ENCODE measurements at places on chromosomes 12 and 14. TPM values are rescaled to one million over a fixed set of nuclear protein-coding genes. Genes with fewer than 3 reads are reported as not detected.

Gene MDGA2
- total RNA-seq, result not detected

Gene NOVA1
- not detected for total RNA-seq

Gene GALNT16
- 0.67 TPM for total RNA-seq

Gene PTPRR
- total RNA-seq, result not detected

Gene PTPRO
- total RNA-seq, result not detected

Gene KRT80
- 1.8 TPM for total RNA-seq

Gene IL22
- total RNA-seq, result not detected

Gene DDHD1
- total RNA-seq, result 27.3 TPM

Gene DACT1
- 0.28 TPM for total RNA-seq

Gene NOS1
- total RNA-seq, result not detected

- DNase-seq, result no peak
Observed at GRCh38 chr14:21023817-21024584, 860 bp downstream of the NDRG2 start.

DNA sequence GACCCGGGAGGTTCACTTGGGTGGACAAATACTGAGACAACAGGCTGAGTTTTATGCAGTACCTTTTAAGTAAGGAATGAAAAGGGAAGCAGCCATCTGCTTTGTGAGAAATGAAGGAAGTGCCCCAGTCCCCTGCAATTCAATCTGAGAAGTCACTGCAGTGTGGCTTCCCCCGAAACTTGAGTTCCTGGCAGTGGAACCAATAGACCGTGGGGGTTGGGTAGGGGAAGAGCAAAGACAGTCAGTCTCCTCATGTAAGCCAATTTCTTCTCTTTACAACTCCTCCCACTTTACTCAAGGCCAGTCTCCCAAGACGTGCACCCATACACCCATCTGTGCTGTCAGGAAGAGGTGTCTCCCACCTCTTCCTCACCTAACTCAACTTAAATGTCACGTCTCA is 206.5 kb downstream of the BCAT1 start:
- no peak for DNase-seq

DNA sequence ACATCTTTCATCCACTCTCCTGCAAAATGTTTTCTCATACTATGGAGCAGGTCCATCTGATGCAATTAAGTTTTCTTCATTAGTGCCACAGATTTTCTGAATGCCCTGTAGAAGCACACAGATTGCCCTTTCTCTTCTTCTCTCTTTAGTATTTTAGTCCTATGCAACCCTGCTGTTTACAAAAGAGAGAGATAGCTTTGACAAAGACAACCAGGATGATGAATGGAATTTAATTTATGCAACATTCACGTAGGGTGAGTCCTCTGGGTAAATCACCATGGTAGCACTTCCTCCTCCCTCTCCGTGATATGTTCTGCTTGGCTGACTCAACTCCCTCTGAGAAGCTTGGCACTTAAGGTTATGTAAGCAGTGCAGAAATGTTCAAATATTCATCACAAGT is 400.9 kb upstream of the PDE3A start:
- peak; percentile 51 for DNase-seq

DNA sequence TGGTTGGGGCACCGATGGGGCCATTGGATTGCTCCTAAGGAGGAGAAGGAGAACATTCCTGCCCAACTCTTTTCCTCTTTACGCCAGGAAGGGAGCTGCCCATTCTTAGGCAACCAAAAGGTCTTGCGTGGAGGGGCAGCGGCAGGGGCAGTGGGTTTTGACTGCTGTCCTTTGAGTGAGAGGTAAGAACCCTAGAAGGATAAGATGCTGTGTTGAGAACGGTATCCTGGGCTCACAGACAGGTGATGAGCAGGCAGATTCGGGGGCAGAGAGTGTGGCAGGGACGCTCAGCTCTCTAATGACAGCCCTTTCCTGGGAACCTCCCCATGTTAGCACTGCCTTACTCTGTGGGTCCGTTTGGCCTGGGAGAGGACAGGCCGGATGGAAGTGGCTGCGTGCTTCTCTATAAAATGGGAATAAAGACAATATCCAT is 13.2 kb downstream of the LRTM2 start:
- no peak for DNase-seq

DNA sequence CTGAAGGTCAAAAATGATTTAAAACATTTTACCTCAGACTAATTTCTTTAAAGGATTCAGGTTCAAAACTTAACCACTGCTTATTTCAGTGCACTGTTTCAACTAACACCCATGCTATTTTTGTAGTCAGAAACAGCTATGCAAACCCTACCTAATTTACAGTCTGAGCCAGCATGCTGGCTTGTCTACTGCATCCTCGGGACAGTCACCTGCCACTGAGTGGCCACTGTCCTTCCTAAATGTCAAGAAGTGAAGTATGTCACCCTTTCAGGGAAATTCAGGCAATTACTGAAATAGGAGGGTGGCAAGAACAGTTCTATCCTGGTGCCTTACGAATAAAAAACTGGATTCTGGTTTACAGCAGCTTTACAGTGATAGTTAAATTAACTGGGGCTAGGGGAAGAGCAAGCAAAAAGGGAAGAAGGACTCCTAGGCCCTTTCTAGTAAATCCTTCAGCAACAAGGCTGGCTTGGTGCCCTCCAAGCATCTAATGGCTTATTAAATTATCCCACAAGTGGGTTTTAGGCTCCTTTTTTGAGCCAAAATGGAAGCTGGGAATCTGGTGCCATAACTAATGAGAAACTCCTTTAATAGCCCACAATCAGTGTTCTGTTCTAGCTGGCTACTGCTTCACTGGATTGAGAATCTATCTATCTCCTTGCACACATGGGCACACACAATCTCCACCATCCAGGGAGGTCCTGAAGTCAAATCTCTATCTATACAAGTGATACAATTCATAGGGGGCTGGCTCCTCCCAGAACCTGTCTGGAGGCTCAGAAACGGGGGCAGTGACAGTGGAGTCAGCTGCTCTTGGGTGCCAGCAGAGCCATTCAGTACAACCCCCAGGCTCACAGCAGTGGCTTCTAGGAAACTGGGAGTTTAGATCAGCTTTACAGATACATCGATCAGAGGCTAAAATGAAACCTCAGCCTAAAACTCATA is 43.4 kb downstream of the SH2B3 start:
- DNase-seq, result no peak

GRCh38 chr12:105110851-105111250 is 3.3 kb downstream of the WASHC4 start:
- no peak for DNase-seq

- DNase-seq, result peak; percentile 68
Observed at GRCh38 chr14:68979722-68980451, 785 bp upstream of the ACTN1 start.

DNA sequence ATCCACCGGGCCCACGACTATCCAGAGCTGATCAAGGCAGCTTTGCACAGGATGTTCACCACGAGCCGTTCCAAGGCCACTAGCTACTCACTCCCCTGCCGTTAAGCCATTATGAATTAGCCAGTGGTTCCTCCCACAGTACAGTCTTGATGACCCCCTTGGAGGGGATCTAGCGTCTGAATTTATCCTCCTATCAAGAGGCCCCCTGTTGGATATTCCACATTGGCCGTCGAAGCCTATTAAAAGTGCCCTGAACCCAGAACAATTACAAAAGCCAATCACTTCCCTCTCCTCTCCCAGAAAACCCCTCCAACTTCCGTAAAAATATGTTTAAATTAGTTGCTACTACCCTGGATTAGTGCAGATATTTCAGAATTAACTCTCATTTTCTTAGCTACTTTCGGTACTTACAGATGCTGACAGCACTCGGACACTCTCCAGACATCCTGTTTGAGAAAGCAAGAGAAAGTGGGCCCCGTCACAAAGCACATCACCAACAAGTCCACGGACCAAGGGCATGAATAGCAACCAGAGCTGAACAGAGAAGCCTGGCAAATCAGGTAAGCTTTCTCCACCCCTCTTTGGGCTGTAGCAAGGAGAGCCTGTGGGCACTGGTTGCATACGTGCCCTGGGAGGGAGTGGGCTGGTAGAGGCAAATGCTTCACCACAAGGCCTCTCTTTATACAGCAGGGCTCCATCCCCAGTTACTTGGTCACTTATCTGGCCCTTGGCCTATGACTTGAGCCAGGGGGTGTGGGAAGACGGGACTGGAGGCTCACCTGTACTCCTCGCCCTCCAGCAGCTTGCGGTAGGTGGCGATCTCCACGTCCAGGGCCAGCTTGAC is 5.3 kb downstream of the KRT3 start:
- no peak for DNase-seq

- DNase-seq, result peak; percentile 83
Observed at GRCh38 chr12:42725809-42726208, 136.3 kb upstream of the PRICKLE1 start.

- DNase-seq, result no peak
Observed at GRCh38 chr14:83638748-83639504, 1891.0 kb upstream of the FLRT2 start.

DNA sequence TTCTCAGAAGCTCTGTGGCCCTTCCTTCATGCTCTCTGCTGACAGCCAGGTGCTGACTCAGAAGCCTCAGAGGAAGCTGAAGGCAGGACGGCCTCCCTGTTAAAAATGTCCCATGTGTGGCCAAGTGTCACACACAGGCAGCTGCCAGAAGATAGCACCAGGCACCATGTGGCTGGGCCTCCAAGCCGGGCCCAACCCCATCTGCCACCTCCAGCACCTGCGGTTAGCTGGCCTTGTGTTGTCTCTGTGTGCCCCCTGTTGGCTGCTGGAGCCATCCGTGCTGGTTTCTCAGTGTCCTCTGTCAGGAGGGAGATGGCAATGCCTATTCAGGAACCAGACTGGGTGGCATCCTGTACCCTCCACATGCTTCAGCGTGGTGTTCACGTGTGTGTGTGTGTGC is 63.2 kb downstream of the TSPAN11 start:
- no peak for DNase-seq

DNA sequence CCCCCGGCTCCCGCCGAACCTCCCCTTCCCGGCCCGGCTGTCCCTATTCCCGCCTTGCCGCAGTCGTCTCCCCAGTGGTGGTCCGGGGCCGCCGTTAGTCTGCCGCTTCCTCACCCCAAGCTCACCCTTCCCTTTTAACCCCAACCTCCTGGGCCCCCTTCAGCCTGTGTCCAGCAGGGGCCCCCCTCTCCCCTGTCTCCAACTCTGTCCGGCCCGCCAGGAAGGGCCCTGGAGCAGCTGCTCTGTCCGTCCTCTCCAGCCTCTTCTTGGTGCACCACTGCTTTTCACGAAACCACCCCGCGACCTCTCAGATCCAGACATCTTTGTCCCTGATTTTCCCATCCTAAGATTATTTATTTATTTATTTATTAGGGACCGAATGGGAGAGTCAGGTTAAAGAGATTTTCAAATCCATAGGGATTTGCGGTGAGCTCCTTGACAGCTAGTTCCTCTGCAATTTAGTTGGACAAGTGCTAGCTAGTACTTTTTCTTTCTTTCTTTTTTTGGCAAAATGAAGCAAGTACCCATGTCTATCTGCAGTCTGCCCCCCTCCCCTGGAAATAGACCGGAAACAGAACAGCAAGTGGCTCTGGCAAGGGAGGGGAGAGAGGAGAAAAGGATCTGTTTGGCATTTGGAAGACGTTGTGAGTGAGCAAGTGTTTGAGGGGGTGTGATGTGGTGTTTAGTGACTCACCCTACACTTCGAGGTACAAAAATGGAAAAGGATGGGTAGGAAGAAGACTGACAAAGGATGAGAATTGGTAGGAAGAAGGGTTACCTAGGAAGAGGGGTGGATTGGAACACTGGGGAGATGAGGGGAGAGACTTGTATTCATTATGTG is 632 bp downstream of the UBR7 start:
- peak; percentile 57 for DNase-seq

DNA sequence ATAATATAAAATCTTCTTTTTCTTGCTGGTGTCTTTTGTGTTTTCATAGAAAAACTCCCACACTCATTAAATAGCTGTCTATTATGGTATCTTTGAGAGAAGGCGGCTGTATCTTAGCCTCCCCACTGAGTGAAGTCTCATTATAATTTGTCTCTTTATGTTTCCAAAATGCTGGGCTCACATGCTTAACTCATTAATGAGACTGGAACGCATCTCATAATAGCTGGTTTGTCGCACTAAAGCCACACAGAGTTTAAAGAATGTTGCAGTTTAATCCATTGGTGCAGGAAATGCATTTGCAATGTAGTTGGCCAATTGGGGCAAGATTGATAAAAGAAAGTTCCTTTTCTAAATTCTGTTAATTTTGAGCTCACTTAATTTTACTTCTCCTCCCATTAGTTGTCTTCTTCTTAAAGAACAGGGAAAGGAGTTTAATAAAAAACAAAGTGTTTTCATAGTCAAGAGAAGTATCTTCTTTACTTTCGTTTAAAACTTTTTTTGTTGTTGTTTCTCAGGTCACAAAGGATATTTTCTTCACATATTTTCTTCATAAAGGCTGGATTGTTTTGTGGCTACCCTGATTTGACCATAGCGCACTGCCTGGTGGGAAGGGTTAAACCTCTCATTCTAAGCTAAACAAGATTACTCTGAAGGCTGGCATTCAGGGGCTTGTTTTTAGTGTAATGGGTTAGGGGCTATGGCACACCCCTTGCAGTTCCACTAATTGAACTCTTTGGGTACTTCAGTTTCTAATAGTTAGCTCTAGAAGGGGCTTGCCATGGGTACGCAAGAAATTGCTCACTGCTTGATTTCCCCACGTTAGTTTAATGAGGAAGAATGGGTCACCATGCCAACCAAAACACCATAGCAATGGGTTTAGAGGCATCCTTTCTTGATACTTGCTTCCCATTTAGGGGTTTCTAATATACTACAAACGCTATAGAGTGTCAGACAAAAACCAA is 197.0 kb downstream of the TMTC2 start:
- DNase-seq, result no peak

DNA sequence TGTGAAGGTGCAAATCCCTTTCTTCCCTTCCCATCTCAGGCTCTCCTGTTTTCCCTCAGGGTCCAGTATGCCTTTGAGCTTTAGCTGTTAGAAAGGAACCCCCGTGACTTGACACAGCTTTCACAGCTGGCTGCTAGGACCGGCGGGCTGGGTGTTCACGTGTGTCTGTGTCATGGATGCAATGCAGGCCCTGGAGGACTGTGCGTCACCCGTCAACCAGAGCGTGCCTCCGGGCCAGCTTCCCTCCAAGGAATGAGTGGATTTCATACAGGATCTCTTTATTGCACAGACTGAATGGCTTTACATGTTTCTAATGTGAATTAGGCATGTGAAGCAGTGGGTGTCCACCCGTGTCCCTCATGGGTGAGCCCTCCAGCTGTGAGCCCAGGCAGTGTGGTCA is 77.4 kb downstream of the AACS start:
- DNase-seq, result no peak

GRCh38 chr12:109817627-109818231 is 15.5 kb downstream of the TRPV4 start:
- DNase-seq, result no peak

- no peak for DNase-seq
Observed at GRCh38 chr14:37991027-37991426, 216.7 kb upstream of the SSTR1 start.

GRCh38 chr14:58107947-58108552 is 44.0 kb downstream of the ARMH4 start:
- peak; percentile 32 for DNase-seq

GRCh38 chr14:68519671-68520187 is 273.1 kb downstream of the ZFP36L1 start:
- DNase-seq, result no peak

DNA sequence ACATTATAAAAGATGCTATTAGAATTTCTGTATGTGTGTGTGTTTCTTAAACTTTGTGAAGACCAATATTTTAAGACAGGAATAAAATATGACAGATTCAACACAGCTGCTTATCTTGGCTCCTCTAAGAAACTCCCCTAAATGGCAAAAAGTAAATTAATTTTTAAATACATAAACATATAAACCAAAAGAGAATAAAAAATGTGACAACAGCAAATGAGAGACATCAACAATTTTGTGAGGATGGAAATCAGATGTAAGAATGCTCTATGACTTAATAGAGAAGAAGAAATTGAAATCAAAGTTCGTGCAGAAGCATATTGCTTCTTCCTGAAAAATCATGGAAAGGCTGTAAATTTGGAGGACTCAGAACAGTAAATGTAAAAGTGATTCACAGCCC is 1083.8 kb downstream of the FLRT2 start:
- no peak for DNase-seq

- DNase-seq, result no peak
Observed at GRCh38 chr12:71896205-71896882, 42.3 kb upstream of the TPH2 start.

Measured in mammary epithelial cell (primary cell).